Activated T-cell treated with anti-CD3 and anti-CD28 coated beads, Interleukin-2, amount 50 U/mL, for 48 hours (primary cell): ENCODE measurements at places on chromosomes 16 and 17.
A peak's percentile ranks its signal among the peaks of the same experiment; 100 is the strongest.

GRCh38 chr17:50218771-50219315 lies 17.4 kb upstream of the COL1A1 start:
- no peak for DNase-seq

DNA sequence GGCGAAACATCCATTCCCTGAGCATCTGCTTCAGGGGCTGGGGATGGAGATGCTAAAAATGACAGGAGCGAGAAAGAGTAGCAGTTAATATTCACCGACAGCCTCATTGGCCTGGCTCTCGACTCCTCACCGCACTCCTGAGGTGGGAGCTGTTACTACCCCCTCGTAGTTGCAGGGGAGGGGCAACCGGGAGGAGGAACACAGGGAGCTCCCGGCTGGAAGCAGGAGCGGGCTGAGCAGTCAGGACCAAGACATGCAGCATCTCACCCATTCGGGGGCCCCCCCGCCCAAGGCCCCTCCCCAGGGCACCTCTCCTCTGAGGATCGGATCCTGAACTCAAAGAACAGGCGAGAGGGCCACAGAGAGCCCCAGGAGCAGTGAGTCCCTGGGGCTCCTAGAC lies 4.5 kb upstream of the ACSF3 start:
- DNase-seq = no peak

GRCh38 chr17:4599505-4600281 lies 15.4 kb downstream of the SMTNL2 start:
- no peak for DNase-seq

DNA sequence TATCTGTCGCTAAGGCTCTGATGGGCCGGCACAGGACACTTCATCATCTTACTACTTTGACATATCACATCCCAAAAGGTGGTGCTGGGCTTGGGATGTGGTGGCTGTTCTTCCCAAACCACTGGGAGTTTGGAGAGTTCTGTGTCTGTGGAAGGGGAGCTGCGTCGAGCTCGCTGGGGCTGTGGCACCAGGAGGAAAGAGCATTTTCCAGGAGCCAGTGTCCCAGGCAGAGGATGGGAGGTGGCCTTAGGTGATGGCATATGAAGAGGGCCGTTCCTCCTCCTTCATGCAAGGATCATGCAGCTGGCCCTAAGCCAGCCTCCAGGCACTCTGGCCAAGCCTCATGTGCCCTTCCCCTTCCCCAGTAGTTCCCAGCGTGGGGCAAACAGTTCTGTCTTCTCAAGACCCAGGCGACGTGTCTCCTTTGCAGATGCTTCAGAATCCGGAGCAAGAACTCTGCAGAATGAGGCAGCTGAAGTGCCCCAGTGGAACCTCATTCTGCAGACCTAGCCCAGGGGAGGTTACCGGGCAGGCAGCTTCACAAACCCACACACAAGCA lies 89.4 kb upstream of the TNRC6C start:
- DNase-seq = no peak

DNA sequence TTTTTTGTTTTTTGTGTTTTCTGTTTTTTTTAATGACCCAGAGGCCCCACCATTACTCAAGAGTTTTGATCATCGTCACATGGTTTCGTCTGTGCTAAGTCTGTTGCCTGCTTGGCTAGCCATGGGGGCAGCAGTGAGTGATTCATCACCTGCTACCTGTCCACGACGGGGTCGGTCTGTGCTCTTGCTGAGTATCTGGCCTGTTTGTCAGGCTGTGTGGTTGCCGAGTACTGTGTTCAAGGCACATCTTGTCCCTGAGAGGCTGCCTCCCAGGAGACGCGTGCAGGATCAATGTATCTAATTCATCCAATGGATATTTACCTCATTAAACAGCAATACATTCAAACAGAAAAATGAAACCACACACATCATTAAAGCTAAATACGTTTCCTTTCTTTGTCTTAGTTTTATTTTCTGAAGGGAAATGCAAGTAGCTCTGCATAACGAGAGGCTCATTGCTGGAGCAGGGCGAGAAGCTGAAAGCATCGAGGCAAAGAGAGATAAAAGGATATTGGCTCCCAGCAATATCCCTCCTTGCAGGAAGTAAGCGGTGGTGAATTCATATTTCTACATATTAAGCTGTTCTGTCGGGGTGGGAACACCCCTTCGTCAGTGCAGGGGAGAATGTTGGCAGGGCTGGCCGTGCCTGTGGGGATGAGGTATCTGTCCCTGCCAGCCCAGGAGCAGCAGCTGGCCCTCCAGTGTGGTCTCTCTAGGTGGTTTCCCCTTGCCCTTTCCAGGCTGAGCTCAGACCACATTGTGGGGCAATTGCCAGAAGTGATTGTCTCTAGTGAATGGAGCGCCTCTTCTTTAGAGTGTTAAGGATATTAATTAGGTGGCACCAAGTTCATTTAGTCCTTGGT lies 166.2 kb upstream of the ASIC2 start:
- no peak for DNase-seq

DNA sequence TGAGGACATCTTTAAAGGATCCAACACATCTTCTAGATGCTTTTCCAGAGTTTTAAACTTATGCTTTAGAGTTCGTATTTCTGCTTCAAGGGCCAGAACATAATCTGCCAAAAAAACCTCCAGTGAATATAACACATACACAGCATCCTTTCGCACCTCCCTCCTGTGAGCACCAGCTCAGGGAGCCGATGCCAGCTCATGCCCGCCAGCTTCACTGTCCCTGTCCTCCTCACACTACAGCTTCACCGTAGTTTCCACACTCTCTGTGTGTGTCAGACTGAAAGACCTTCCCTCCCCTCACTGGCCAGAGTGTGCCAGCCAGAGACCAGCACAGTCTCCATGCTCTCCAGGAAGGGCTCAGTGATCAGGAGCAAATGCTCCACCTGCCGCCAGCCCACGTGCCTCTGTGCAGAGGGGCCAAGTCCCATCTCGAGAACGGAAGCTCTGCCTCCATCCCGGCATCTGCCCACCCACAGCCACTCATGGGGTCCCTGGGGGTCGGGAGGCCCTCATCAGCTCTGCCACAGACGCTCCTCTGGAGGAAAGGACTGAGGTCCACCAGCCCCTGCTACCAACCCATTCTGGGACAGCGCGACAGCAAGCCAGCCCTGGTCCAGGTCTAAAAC lies 40.8 kb downstream of the CCDC57 start:
- DNase-seq = no peak

DNA sequence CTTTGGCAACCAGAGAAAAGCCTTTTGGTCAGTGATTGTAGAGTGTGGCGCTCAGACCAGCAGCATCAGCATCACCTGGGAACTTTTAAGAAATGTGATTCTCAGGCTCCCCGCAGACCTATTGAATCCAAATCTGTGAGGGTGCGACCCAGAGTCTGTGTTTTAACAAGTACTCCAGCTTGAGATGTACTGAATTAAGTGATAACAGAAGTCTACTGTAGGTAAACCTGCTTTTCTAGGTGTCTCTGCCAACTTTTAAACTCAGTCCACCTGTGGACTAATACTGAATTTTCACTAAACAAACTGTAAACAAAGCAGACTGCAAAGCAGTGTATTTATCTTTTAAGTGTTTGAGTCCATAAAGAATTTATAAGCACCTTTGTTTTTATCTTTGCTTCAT lies 43.6 kb downstream of the NUP93 start:
- DNase-seq = no peak

- DNase-seq = peak; percentile 31
Measured at GRCh38 chr17:73340093-73340596, 28.3 kb upstream of the CDC42EP4 start.

DNA sequence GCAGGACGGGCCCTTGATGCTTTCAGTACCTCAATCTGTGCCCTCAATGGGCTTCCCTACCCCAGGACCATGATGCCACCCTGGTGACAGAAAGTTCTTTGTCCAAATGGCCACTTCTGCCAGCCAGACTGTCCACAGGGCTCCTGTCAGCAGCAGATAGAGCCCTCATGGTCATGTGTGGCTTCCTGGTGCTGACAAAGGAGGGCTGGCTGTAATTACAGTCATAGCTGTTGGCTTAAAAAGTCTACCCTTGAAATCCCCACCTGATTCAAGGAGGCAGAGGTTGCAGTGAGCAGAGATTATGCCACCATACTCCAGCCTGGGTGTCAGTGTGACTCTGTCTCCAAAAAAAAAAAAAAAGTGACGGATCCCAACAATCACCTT lies 3.3 kb downstream of the TRPV2 start:
- no peak for DNase-seq

DNA sequence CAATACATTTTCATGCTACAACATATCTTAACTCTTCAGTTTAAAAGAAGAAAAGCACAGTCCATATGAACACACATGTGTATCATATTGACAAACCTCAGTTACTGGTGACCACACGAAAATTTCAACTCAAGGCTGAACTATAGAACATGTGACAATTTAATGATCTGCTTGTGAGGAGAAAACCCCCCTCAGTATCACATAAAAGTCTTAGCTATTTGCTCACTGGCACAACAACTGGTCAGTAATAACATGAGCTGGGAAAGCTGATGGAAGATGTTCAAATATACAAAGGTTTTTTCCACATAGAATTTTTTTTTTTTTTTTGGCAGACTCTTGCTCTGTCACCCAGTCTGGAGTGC lies 19.5 kb downstream of the ZNF652 start:
- DNase-seq = no peak

- DNase-seq = no peak
Measured at GRCh38 chr17:44038604-44039011, 23.8 kb upstream of the TMEM101 start.

- peak; percentile 81 for DNase-seq
Measured at GRCh38 chr17:28405632-28406472, at the start of gene SLC46A1. Gene SLC46A1 (minus strand): TSS chr17:28406212. CDS start chr17:28406114, 98 bp downstream.

- DNase-seq = no peak
Measured at GRCh38 chr17:17107891-17108431, 65.7 kb downstream of the MPRIP start.

DNA sequence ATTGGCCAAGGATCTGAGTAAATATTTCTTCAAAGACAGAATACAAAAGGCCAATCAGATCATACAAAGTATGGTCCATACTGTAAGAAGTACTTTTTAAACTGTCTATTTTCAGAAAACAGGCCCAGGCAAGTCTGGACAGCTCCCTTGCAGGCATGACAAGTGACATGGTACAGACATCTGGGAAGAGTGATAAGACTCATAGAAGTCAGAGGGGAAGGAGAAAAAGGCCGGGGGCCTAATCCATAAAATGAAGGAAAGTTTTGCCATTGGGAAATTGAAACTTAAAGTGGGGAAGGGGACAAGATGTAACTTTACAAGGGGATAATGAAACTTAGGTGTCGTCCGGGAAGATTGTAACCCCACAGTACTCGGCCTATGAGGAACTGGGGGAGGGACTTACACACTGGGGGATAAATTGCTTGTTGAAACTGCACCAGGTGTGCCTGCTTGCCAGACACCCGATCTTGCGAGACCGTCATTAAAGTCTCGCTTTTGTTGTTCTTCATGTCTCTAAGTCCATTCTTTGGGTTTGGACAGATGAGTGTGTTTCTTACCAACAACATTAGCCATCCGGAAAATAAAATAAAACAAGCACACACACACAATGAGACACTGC lies 684.0 kb downstream of the CDH11 start:
- DNase-seq = no peak

- no peak for DNase-seq
Measured at GRCh38 chr16:79723583-79724168, 123.1 kb upstream of the MAF start.

DNA sequence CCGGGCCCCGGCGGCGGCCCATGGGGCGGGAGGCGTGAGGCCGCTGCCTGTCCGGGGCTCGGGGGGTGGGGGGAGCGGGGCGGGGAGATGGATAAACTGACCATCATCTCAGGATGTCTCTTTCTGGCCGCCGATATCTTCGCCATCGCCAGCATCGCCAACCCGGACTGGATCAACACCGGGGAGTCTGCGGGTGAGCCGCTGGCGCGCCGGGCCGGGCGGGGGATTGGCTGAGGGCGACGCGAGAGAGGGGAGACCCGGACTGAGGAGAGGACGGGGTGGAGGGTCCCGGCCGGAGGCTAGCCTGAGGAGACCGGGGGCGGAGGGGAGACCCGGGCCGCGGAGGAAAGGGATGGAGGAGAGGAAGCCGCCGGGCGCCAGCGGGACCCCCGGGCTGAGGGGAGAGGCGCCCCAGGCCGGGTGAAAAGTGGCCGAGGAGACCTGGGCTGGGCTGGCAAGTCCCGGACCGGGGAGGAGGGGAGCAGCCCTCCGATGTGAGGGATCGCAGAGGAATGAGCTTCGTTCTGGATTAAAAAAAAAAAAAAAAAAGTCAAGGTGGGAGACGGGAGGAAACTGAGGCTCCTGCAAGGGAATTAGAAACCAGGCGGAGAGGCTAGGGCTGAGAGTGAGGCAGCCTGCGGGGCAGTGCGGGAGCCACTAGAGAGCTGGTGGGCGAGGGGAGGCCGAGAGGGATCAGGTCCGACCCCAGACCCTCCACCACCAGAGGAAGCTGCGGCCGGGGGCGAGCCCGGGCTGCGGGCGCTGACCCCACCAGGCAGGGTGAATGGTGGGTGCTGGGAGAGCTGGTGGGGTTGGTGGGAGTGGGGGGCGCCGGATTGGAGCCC lies 526 bp downstream of the MOSMO start:
- DNase-seq = peak; percentile 55

DNA sequence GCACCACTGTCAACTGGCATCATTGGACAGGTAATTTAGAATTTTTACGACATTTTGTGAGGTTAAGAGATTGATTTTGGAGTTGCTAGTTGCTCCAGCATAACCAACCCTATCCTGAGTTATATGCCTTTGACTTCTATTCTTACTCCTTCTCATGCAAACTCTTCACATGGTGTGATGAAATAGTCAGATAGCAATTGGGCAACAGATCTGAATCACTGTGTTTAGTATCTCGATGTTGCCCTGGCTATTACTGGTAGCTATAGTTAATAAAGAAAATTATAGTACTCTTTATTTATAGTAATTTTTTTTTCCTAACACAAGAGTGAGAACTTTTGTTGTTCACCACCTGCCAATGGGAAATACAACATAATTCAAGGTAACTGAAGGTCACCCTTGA lies 494.8 kb upstream of the TOM1L1 start:
- DNase-seq = no peak
